Activated naive CD8-positive, alpha-beta T cell treated with anti-CD3 and anti-CD28 coated beads, Interleukin-2, amount 50 U/mL, for 16 hours (primary cell): ENCODE measurements at places on chromosomes 2 and 18.

DNA sequence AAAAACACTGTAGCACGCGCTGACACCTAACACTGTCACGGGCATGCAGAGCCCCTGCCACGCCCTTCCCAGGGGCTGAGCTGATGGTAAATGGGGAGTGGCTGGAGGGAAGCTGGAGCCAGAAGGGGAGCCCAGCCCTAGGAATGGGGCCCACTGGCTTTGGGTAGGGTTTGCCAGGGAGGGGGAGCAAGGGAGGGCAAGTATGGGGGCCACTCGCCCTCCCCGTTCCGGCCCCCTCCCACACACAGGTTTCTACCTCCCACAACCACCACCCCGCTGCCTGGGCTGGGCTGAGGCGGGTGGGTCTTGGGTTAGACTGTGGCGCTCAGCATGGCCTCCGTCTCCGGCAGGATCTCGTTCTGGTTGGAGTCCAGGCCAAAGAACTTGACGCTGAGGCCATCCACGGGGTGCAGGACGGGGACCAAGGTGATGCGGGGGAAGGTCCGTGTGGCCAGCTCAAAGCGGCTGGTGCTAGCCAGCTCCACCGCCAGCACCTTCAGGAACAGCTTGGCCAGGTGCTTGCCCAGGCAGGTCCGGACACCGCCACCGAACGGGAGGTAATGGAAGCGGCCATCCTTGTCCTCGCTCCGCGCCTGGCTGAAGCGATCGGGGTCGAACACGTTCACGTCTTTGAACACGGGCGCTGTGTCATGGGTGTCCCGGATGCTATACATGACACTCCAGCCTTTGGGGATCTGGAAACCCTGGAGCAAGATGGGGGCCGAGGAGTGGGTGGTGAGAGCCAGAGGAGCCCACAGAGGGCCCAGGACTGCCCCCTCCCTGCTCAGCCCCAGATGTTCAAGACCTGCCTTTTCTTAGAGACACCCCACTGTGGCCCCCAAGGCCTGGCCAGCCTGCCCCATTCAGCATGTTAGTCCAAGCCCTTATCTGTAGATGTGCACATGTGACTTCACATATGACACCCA lies 15.5 kb downstream of the CYP26B1 start:
- no peak for DNase-seq

GRCh38 chr2:218852911-218853667 lies 6.5 kb upstream of the WNT6 start:
- DNase-seq, result peak; percentile 26

- DNase-seq, result no peak
Observed at GRCh38 chr18:57445488-57446319, 10.5 kb downstream of the ONECUT2 start.

GRCh38 chr2:134412639-134412999 lies 158.7 kb downstream of the MGAT5 start:
- no peak for DNase-seq

DNA sequence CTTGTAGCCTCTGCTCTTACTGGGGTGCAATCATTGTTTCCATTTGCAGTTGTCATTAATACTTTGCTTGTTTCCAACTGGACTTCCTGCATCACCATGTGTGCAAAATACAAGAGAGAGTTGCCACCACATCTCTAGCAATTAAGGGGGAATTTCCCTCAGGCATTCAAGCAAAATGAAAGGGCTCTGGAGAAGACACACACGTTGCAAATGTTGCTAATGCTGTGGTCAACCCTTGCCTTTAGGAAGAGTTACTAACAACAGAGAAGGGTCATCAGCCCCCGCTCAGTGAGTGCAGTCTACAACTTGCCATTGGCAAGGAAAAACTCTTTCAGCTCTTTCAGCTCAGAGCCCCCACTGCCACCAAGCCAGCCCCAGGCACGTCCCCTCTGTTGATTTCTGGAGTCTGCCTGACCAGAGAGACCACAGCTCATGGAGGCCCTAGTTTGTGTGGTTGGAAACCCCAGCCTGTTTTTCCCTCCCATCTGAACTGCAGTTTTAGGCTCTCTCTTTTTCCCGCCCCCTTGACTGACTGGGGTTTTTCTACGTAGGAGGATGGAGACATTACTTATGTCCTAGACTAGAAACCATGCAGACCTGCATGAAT lies 25.9 kb upstream of the GPR45 start:
- DNase-seq, result no peak

DNA sequence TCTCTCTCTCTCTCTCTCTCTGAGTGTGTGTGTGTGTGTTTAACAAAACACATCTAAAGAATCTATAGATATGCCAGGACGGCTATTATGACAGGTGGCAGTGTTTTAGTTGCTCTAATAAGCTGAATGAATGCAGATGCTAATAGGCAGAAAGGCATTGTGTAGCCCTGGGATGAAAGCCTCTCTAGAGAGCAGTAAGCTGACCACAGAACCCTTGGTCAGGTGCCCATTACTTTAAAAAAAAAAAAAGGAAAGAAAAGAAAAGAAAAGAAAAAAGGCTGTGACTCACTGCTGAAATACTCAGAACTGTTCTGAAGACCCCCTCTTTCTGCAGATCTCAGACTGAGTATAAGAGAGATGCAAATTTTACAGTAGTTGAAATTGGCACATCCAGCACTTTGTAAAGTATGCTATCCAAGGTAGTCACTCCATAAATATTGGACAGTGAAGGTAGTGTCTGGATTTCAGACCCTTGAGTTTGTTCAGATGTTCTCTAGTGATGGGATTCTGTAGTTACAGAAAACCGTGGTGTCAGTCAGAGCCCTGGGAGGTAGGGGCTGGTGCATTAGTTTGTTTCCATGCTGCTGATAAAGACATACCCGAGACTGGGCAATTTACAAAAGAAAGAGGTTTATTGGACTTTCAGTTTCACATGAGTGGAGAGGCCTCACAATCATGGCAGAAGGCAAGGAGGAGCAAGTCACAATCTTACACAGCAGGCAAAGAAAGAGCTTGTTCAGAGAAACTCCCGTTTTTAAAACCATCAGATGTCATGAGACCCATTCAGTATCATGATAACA lies 30.9 kb downstream of the OSBPL6 start:
- DNase-seq, result no peak

- DNase-seq, result no peak
Observed at GRCh38 chr2:161576421-161576820, 47.8 kb upstream of the SLC4A10 start.

GRCh38 chr2:120509991-120510735 lies 164.2 kb downstream of the INHBB start:
- no peak for DNase-seq

- DNase-seq, result no peak
Observed at GRCh38 chr18:79884294-79884962, 67.0 kb downstream of the SLC66A2 start.

- DNase-seq, result no peak
Observed at GRCh38 chr2:149019768-149020167, 18.7 kb upstream of the LYPD6B start.

DNA sequence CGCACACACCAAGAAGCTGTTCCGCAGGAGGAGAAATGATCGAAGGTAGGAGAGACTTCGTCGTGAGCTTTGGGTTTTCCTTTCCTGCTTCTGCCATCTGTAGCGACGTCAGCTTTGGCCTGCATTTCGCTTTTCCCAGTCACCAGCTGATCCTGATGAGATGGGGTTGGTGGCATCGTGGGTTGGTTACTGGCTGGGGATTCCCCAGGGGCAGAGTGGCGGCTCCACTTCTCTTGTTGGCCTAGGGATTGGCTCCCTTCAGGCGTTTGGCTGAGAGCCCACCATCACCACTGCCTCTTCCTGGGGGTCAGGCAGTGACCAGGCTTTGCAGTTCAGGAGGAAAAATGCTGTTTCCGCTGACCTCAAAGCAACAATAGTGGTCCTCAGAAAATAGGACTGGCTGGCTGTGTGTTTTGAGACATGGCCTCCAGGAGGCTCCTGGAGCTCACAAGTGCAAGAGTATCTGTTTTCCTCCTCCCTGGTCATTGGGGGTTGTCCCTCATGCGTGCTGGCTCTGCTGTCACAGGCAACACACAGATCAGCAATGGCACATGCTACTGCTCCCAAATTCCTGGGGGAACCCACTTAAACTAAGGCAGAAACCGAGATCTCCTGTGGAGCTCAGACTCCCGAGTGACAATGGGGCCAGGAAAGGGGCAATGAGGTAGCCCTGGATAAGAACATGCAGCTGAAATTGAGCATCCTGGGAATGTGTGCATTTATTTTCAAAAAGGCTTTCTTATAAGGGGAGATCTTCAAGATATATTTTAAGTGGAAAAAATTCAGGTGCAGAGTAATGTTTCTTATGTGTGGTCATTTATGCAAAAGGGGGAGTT lies 173.0 kb downstream of the CTIF start:
- DNase-seq, result no peak

- no peak for DNase-seq
Observed at GRCh38 chr2:69221960-69222751, 164.9 kb downstream of the GFPT1 start.

DNA sequence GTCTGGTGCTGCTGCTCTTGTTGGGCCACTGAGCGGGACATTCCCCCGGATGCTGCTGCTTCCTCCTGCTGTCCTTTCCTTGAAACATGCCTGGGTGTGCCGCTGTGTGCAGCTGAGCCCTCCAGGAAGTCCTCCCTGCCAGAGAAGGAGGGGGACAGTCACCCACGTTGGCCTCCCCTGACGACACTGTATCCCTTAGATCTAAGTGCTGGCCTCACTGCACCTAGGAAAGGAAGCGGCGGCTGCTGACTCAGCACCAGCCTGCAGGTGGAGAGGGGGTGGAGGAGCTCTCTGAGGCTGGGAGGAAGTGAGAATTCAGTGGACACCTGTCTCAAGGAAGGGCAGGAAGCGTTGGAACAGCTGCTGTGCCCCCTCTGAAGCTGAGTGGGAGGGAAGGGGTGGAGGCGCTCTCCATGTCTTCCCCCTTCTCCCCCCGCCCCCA lies 239.8 kb downstream of the HAUS1 start:
- no peak for DNase-seq

DNA sequence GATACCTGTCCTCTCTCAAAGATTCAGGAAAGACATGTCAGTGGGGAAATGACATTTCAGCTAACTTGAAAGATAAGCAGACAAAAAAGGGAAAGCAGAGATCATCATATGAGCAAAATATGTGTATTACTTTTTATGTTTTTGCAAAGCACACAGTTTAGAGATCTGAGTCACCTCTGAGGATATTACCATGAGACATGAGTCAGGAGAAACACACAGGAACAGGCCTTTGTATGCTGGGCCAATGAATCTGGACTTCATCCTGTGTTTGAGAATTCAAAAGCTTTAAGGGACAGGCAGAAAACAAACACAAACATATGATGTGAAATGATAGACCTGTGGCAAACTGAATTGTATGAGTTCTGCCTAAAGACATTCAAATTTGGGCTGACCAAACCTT lies 306.0 kb upstream of the EPC2 start:
- no peak for DNase-seq
